ENCODE measurements at places on chromosomes 3 and 15.

GRCh38 chr3:149333176-149333859 is at the start of gene TM4SF18:
Gene TM4SF18 (minus strand): TSS chr3:149333636. CDS start chr3:149333382, 254 bp downstream.
- DNase-seq, result no peak

DNA sequence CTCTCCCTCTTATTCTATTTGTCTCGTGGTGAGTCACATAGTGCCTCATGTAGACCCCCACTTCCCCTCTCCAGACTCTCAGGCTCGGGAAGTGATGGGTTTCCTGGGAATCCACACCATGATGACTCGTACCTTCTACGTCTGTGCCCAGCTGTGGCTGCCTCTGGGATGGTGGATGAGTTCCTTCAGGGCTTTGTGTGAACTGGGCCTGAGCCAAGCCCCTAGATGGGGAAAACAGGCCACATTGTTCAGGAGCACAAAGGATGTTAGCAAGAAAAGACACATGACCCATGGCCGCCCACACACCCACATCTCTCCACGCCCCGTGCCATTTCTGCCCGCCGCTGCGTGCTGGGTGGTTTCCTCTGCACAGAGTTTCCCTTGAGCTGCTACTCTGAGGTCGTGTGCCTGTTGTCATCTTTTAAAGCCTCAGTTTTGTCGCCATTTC is 10.5 kb downstream of the ISG20 start:
- DNase-seq, result no peak

- no peak for DNase-seq
Observed at GRCh38 chr3:41173926-41174885, 25.1 kb upstream of the CTNNB1 start.

GRCh38 chr3:58090351-58090750 is 82.1 kb downstream of the FLNB start:
- DNase-seq, result no peak

DNA sequence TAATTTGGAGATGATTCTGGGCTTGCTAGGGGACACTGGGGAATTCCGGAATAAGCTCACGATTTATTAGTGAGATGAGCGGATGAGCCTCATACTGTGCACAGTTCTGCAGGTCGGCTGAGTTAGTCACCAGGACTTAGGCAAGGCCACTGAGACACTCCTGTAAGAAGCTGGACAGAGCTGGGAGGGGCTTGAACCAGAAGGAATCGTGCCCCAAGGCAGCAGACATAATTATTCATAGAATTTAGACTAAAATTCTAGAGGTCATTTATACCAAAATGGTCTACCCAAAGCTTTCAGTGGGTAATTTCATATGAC is 121.4 kb downstream of the VGLL4 start:
- no peak for DNase-seq

DNA sequence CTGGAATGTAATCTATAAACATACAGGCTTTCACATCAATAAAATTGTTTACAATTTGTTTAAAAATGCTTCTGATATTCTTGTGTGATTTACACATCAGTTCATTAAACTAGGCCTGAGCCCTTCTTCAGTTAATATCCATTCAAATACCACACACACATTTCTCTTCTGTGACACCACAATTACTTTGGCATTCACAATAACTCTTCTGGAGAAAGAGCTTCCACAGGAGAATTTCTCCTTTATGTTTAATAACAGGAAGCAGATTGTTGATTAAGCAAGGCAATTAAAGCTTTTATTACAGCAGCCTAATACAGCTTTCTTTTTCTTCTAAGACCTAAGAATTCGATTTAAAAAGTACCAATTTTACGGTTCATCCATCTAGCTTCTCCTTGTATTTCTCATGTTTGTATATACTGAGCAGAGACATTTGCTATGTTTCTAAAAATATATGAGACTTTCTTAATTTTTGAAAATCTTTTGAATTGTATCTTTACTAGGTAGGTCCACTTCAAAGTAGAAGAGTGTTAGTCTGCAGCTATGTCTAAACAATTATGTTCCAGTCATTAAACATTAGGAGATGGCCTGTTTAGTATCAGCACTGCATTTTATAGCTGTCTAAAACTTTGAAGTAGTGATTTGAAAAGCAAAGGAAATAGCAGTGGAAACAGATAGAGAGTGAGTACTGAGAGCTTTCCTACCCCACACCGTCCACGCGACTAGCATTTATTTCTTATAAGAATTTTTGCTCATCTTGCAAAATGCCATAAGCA is 511.1 kb upstream of the UBE2E2 start:
- DNase-seq, result no peak
